ENCODE measurements at places on chromosomes 6 and 20.

- DNase-seq, result no peak
Measured at GRCh38 chr20:46375771-46376170, 30.6 kb downstream of the ELMO2 start.

DNA sequence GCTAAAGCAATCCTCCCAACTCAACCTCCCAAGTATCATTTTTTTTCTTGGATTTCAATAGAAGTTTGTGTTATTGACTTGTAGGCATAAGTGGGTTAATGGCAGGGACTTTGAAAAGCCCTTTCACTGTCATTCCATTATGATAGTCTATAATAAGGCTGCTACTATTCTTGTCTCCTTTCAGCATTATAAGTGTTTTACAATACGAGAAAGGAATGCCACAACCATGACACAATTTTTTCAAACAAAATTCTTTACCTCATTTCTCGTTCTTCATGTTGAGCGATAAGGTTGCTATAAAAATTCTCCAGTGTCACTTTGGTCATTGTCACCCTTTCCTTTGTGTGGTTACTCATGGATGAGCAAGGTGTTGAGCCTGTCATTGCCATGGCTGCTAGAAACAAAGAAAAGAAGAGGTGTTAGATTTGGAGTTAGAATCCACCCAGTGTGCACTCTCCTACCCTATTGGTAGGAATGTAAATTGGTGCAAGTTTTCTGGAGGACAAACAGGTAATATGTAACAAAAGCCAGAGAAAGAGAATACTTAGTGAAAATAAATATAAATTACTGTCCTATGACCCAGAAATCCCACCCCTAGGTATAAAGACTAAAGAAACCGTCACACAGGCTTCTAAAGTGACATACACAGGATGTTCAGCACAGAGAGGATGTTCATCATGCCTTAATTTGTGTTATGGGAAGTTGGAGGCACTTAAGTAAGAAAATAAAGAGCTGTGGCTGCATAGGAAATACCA lies 7.3 kb downstream of the STK38 start:
- DNase-seq, result no peak

GRCh38 chr6:39407446-39407993 lies 85.0 kb upstream of the KCNK16 start:
- DNase-seq, result no peak

GRCh38 chr6:75489025-75489424 lies 4.6 kb downstream of the FILIP1 start:
- DNase-seq, result no peak

- no peak for DNase-seq
Measured at GRCh38 chr6:43229803-43230620, 731 bp upstream of the DNPH1 start.

GRCh38 chr6:40532349-40533000 lies 54.7 kb downstream of the LRFN2 start:
- no peak for DNase-seq

GRCh38 chr6:70844301-70844700 lies 112.6 kb downstream of the B3GAT2 start:
- no peak for DNase-seq

DNA sequence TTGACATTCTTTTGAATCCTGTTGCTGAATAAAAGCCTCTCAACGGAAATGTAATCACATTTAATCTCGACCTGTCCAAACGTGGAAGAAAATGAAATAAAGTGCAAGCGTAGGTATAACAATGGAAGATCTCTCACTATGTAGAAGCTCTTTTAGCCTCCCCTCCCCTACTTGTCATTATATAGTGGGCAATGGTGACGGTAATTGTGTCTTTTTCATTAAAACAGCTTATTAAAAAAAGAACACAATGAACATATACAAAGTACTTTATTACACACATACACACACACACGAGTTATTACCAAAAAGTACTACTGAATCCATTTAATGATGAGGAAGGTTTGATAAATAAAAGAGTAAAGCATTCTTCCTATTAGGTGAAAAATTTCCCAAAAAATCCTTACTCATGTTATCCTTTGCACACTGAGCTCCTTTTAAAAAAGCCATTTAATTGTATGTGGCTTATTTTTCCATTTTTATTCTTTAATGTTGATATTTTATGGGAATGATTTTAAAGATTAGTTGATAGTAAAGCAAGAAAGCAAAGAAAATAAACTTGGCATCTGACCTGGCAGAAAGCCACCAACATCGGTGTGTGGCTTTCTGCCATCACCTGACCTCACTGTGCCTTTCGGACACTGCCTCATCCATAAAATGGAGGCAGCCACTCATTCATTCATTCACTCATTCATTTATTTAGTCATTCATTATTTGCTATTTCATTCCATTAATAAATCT lies 493 bp upstream of the SGK1 start:
- no peak for DNase-seq

DNA sequence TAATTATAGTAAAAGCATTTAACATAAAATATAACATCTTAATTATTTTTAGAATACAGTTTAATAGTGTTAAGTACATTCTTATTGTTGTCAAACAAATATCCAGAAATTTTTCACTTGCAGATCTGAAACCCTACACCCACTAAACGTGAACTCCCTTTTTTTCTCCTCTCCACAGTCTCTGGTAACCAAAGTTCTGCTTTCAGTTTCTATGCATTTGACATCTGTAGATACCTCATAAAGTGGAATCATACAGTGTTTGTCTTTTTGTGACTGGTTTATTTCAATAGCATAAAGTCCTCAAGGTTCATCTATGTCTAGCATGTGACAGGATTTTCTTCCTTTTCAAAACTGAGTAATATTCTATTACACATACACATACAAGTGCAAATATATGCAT lies 286.3 kb downstream of the BTBD3 start:
- DNase-seq, result no peak

- no peak for DNase-seq
Measured at GRCh38 chr6:168666170-168666569, 225.2 kb downstream of the SMOC2 start.

- DNase-seq, result no peak
Measured at GRCh38 chr6:37061157-37061804, 55.8 kb downstream of the FGD2 start.

DNA sequence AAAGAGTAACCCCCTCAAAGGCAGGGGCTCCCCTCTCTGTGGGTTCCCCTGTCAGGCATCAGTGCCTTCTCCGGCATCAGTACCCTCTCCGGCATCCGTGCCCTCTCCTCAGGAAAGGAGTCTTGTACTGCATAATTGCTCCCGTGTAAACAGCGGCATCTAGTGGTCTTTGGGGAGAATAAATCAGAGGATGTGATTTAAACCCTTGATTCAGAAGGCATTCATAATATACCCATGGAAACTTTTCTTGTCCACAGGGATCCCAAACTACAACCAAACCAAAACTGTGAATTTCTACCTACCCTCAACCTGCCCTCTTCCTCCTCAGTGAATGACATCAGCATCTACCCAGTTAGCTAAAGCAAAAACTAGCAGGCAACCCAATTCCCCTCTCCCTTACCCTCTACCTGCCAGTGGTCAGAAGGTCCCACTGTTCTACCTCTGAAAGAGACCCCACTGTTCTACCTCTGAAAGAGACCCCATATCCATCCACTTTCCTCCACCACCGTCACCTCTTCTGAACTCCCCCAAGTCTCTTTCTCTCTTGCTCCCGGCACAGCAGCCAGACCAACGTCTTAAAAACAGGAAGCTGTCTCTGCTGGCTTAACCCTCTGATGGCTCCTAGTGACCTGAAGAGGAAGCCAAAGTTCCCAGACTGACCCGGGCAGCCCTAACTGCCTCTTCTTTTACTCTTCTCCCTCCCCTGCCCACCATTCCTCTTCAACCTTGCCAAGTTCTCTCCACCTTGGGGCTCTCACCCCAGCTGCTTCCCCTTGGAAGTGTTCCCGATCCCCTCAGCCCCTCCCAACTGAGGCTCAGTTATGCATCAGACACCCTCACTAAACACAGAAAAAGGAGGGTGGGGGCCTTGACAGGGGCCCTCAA lies 27.2 kb downstream of the UBE2V1 start:
- DNase-seq, result peak; percentile 63

DNA sequence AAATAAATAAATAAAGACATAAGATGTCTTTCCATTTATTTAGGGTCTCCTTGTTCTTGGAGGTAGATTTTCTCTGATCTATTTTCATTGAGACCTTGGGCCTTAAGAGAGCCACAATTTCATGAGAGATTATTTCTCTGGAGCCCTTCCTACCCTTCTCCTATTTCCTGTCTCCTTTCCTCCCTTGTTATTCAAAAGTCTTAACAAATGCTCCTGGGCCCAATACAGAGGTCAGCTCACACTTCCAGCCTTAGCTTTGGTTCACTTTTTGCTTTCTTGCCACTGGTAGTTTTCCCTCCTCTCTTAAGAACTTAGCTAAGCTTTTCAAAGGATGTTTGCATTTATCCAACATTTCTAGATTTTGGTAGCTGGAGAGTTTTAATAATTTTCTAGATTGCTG lies 44.0 kb downstream of the PTPRA start:
- DNase-seq, result no peak

GRCh38 chr20:42494290-42494689 lies 695.4 kb downstream of the PTPRT start:
- no peak for DNase-seq

GRCh38 chr6:33700391-33701050 lies 11.0 kb downstream of the UQCC2 start:
- peak; percentile 78 for DNase-seq

- DNase-seq, result no peak
Measured at GRCh38 chr6:143141442-143141841, 80.8 kb downstream of the AIG1 start.

DNA sequence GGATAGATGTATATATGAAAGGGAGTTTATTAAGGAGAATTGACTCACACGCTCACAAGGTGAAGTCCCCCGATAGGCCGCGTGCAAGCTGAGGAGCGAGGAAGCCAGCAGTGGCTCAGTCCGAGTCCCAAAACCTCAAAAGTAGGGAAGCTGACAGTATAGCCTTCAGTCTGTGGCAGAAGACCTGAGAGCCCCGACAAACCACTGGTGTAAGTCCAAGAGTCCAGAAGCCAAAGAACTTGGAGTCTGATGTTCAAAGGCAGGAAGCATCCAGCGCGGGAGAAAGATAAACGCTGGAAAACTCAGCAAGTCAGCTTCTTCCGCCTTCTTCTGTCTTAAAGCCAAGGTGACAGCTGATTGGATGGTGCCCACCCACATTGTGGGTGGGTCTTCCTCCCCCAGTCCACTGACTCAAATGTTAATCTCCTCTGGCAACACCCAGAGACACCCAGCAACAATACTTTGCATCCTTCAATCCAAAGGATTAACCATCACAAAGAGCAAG lies 102.6 kb upstream of the GJE1 start:
- DNase-seq, result peak; percentile 56

DNA sequence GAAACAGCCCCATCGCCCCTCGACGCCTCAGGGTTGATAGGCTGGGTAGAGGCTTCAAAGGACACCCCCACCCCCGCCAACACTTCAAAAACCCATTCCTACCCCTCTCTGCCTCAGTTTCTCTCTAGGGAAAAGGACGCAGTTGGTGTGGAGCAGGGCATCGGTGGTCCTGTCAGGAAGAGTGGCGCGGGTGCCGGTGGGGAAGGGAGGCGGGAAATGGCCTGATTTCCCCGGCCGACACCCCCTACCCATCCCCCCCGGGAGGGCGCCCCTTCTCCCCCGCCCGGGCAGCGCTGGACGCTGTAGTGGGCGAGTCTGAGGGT lies 367 bp downstream of the NRSN2 start:
- no peak for DNase-seq

- no peak for DNase-seq
Measured at GRCh38 chr6:11025130-11025529, 19.0 kb downstream of the ELOVL2 start.

GRCh38 chr20:610130-611046 lies at the start of gene TCF15:
TCF15 (minus strand) TSS chr20:610309; CDS start chr20:610237, 72 bp downstream.
- peak; percentile 80 for DNase-seq
